Activated CD8-positive, alpha-beta memory T cell treated with anti-CD3 and anti-CD28 coated beads, Interleukin-2, amount 10 ng/mL, durations not matched to agents 7 days and 5 days (primary cell): ENCODE measurements at places on chromosomes 7 and 10. TPM values are rescaled to one million over a fixed set of nuclear protein-coding genes. Genes with fewer than 3 reads are reported as not detected.

DNA sequence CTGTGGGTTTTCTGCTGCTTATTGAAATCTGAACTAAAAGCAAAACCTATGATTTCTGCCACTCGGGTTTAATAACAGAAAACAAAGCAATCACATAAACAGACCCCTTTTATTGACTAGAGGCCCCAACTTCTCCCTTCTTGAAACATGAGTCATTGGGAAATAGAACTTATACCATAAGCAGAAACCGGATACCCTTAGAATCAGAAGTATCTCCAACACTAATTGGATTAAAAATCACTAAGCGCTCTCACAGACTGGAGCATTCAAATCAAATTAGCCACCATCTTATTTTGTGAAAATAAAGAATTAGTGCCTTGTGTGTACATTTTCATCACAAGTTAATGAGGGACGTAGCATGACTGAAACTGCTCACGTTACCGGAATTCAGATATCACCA, 206.9 kb downstream of the WDR11 start:
- H3K27me3 ChIP-seq = no peaks in the 10 kb centered on the region
- no peak for DNase-seq
- H3K4me1 ChIP-seq = no peaks in the 10 kb centered on the region
- H3K4me3 ChIP-seq = no peak overlapping the region
- no peak overlapping the region for H3K27ac ChIP-seq
- no peaks in the 10 kb centered on the region for H3K36me3 ChIP-seq

GRCh38 chr10:27660711-27661110, 84.9 kb downstream of the MKX start:
- peaks cover 2% of the 10 kb centered on the region for H3K4me1 ChIP-seq
- DNase-seq = no peak
- no peak overlapping the region for H3K27ac ChIP-seq
- no peaks in the 10 kb centered on the region for H3K36me3 ChIP-seq

DNA sequence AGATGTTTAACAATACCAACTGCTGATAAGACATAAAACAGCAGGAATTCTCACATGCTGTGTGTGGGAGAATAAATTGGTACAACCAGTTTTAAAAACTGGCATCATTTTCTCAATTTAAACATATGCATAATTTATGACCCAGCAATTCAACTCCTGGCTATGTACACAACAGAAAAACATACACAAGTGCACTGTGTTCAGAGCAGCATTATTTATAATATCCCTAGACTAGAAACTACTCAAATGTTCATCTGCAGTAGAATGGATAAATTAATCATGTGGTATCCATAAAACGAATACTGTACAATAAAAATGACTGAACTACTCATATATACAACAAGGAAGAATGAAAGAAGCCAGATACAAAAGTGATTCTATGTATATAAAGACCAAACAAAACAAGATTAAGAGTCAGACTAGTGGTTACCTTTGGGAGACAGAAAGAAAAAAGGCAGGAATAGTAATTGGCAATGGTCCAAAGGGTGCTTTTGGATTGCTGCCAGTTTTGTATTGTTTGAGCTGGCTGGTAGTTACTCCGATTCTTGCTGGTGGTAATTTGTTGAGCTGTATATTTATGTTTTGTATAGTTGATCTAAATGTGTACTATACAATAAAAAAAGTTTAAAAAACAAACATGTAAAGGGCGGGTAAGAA, 306.0 kb downstream of the TFEC start:
- no peak overlapping the region for H3K4me3 ChIP-seq
- no peak for DNase-seq
- H3K36me3 ChIP-seq = peaks cover 8% of the 10 kb centered on the region

Gene VGF
- 0.66 TPM for total RNA-seq

- no peak overlapping the region for H3K4me3 ChIP-seq
- no peaks in the 10 kb centered on the region for H3K4me1 ChIP-seq
- H3K36me3 ChIP-seq = no peaks in the 10 kb centered on the region
- DNase-seq = no peak
- H3K27me3 ChIP-seq = peaks cover 42% of the 10 kb centered on the region
Measured at GRCh38 chr10:112304267-112304859, 21.2 kb downstream of the TECTB start.

Gene GIMAP4
- total RNA-seq = 60.5 TPM

DNA sequence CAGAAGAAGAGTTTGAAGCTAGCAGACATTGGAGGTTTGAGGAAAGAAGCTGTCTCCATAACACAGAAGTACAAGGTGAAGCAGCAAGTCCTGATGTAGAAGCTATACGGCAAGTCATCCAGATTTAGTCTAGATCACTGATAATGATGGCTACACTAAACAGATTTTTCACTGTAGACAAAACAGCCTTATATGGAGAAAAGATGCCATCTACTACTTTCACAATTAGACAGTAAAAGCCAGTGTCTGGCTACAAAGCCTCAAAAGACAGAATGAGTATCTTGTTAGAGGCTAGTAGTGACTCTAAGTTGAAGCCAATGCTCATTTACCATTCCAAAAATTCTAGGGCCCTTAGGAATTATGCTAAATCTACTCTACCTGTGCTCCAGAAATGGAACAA, 85.1 kb downstream of the SNX13 start:
- peaks cover 52% of the 10 kb centered on the region for H3K36me3 ChIP-seq
- H3K27me3 ChIP-seq = no peaks in the 10 kb centered on the region
- peaks cover 49% of the 10 kb centered on the region for H3K4me1 ChIP-seq
- H3K27ac ChIP-seq = peak overlapping the region; percentile 64
- no peak for DNase-seq
- peak overlapping the region; percentile 32 for H3K4me3 ChIP-seq

Gene GRID1
- total RNA-seq = not detected
